Activated CD4-positive, CD25-positive, alpha-beta regulatory T cell treated with anti-CD3 and anti-CD28 coated beads, Interleukin-2, amount 50 U/mL, for 16 hours (primary cell): ENCODE measurements at places on chromosomes 1 and 21.

- no peak for DNase-seq
These were observed 230.3 kb downstream of the GRIK3 start for GRCh38 chr1:36803868-36804570.

DNA sequence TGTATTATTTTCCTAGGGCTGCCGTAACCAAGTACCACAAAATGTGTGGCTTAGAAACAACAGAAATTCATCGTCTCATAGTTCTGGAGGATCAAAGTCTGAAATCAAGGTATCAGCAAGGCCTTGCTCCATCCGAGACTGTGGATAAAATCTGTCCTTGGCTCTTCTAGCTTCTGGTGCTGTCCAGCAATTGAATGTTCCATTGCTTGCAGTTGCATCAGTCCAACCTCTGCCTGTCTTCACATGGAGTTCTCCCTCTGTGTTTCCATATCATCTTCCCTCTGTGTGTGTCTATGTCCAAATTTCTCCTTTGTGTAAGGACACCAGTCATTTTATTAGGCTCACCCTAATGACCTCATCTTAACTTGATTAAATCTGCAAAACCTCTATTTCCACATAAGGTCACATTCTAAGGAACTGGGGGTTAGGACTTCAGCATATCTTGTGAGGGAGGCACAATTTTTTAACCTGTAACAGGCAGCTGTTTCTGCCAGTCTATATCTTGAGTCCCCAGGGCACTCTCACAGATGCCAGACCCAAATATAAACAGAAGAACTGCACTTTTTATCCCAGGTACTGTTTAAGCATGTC is 84.2 kb downstream of the ERG start:
- no peak for DNase-seq

- no peak for DNase-seq
These were observed 16.3 kb upstream of the RPS8 start for GRCh38 chr1:44759077-44759476.

GRCh38 chr1:39995973-39996393 is 41.0 kb downstream of the MFSD2A start:
- no peak for DNase-seq

GRCh38 chr1:179127163-179127895 is 45.5 kb downstream of the TOR3A start:
- DNase-seq, result no peak

GRCh38 chr1:205294175-205294917 is 27.2 kb downstream of the NUAK2 start:
- DNase-seq, result no peak

- DNase-seq, result no peak
These were observed 6.9 kb downstream of the PLCH2 start for GRCh38 chr1:2483026-2483425.

DNA sequence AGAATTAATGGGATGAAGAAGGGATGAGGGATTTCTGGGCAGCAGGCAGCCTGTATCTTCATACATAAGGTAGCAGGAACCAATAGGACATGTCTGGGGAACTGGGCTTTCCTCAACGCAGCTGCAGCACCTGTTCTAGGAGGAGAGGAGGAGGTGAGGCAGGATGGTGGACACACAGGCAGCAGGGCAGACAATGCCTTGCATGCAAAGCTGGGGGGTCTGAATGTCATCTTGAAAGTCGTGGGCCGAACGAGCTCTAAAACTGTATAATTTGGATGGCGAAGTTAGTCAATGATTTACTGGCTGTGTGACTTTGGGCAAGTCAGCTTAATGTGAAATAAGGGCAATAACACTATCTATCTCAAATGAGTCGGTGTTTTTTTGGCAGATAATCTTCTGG is 124.4 kb downstream of the BEND5 start:
- DNase-seq, result no peak

- no peak for DNase-seq
These were observed 87.7 kb upstream of the POU3F1 start for GRCh38 chr1:38134294-38134755.

DNA sequence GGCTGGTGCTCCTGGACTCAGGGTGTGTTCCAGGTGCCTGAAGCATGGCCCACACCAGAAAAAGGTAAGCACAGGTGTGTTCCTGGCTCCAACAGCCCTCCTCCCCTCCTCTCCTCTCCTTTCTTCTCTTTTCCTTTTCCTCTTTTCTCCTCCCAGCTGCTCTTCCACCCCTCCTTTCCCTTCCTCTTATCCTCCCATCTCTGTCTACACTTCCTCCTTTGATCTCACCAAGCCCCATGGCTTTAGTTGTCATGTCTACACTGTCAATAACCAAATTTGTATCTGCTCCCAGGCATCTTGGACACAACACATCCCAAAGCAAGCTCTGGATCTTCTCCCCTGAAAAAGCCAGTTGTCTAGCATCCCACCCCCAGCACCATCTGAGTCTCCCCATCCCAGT is 56.7 kb upstream of the LAPTM5 start:
- no peak for DNase-seq

GRCh38 chr1:231357831-231358354 is 19.8 kb downstream of the SPRTN start:
- DNase-seq, result no peak

DNA sequence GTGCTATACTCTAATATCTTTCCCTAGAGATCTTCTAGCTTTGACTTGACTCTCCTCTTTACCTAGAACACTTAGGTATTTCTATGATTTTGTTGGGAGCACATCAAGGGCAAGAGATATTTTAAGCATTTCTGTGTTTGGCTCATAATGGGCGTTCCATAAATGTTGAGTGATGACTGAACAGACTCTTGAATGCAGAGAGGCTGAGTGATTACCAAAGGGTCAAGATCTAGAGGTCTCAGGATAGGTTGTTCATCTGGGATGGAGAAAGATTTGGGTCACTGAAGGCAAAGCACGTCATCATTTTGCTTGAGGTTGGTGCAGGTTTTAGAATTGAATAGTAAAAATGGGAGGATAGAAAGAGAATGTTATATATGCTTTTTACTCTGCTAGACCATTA is 705.4 kb upstream of the B3GALT2 start:
- no peak for DNase-seq

- DNase-seq, result no peak
These were observed 67.3 kb downstream of the SLC9A1 start for GRCh38 chr1:27087371-27088220.

DNA sequence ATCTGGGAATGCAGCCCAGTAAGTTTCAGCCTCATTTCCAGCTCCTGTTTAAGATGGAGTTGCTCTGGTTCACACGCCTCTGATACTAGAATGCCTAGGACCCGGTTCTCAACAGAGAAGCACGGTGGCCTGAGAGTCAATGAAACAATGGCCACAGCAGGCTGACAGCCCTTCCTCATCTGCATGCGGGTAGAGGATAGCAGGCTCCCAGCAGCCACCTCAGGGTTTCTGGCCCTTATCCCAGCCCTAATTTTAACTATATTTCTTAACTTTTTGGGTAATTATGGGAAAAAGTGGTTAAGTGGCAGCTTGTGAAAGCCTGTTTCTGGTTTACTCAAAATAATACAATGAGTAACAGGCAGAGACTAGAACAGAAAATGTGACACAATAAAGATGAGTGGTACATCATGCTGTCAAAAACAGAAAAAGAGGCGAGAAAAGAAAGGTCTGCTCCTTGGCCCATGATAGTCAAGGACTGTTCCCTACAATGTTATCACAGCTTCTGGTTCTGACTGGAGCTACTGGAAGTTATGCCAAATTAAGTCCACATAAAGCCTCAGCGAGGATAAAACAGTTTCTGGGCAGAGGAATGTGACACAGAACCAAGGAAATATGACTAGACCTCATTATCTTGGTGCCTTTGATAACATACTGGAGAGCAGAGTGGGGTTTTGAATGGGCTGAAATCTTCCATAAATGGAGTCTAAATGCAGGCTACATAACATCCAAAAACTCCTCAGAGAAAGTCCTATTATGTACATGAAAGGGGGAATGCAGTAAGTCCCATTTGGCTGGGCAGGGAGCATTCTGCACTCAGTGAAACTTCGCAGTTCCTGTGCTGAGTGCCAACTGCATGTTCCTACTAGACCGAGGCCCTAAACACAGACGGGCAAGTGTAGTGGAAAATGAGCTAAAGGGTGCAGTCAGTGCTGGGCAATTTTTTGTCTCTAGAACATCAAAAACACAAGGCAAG is 92.1 kb downstream of the NIBAN1 start:
- DNase-seq, result no peak

- no peak for DNase-seq
These were observed 7.6 kb downstream of the MTF1 start for GRCh38 chr1:37851782-37852210.

GRCh38 chr1:234433563-234434285 is 45.3 kb downstream of the TARBP1 start:
- DNase-seq, result no peak

- DNase-seq, result no peak
These were observed 11.7 kb upstream of the OR14I1 start for GRCh38 chr1:248714248-248714647.

GRCh38 chr1:15833069-15833679 is 14.3 kb upstream of the SPEN start:
- DNase-seq, result no peak

DNA sequence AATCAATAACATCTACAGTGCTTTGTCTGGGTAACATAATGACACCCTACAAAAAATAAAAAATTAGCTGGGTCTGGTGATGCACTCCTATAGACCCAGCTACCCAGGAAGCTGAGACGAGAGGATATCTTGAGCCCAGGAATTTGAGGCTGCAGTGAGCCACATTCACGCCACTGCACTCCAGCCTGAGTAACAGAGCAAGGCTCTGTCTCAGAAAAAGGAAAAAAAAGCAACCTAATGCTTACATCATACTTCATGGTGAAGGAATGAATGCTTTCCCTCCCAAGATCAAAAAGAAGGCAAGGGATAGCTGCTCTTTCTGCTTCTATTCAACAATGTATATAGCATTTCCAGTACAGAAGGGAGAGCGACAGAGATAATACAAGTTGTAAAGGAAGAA is 24.2 kb upstream of the CTTNBP2NL start:
- DNase-seq, result no peak

DNA sequence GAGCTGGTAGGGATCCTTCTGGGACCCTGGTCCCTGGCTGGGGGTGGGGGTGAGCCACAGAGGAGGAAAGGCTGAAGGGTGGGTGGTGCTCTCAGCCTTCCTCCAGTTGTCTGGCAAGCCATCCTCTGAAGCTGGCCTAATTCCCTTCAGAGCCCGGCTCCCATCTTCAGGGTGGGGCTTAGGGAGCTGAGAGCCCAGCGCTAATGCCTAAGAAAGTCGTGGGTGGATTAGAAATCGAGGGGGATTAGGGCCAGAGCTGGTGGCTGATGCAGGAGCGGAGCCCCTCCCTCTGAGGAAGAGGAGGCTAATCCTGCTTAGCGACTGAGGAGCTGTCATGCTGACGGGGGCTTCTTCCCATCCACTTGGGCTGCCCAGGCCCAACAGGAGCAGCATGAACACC is 30.8 kb upstream of the DMBX1 start:
- DNase-seq, result no peak

DNA sequence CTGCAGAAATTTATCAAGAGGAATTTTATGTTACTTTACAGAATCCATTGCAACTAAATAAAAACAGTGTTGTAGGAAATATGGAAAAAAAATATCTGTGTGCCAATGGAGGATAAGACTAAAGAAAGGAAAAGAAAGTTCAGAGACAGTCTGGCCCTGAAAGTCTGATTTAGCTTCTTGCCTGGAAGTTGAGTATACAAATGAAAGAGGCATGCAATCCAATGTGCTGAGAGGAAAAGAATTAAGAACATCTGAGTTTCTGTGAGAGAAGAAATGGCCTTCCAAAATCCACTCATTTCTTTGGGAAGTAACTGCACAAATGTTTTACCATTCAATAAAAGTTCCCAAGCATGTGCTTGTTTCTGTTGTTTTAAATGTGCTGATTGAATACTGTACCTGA is 65.1 kb downstream of the LHX9 start:
- no peak for DNase-seq

GRCh38 chr21:27112186-27112585 is 145.3 kb upstream of the ADAMTS5 start:
- no peak for DNase-seq

- DNase-seq, result no peak
These were observed 3934.3 kb downstream of the SRGAP2C start for GRCh38 chr1:125119024-125119441.

DNA sequence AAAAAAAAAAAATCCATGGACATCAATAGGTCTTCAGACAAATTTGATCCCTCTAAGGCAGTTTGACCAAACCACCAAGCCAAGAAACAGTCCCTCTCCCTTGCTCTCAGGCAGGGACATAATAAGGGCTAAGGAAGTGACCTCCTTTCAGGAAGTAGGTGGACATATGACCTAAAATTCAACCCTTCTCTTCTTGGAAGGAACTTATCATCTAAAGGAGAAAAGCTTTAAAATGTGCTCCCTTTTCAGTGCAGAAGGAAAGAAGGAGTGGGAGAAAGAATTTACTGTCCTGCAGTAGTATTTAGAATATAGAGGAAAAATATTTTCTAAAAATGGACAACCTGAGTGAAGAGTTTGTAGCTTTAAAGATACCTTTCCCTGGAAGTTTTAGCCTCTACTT is 118.1 kb downstream of the DTL start:
- DNase-seq, result no peak

DNA sequence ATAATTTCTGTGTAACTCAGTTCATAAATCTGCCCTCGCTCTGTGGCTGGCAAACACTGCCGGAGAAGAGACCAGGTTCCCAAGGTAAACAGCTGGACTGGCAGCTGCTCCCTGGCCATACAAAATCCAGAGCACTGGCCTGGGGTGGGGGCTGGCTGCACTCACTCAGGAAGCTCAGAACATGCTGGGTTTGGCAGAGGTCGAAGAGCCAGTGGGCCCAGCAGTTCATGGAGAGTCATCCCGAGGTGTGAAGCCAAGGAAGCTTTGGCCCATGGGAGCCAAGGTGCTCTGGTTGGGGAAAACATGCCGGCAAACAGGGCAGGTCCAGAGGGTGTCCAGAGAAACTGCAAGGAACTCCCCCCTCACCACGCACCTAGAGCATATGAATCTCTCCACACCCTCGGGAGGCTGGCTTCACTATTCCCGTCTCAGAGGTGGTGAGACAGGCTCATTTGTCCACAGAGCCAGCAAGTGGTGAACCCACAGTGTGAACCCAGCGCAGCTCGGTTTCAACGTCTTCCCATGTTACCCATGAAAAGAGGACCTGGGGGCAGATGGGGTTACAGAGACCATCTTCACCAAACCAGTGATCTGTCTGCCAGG is 102.4 kb downstream of the DMRTB1 start:
- DNase-seq, result no peak
